ENCODE measurements at places on chromosomes 11 and 22.

GRCh38 chr11:26676641-26677040, 45.2 kb downstream of the SLC5A12 start:
- no peak for DNase-seq

GRCh38 chr22:19179497-19180048, 1.0 kb upstream of the SLC25A1 start:
- DNase-seq, result peak; percentile 84

GRCh38 chr22:41927813-41928212, 1.2 kb upstream of the TNFRSF13C start:
- DNase-seq, result no peak

DNA sequence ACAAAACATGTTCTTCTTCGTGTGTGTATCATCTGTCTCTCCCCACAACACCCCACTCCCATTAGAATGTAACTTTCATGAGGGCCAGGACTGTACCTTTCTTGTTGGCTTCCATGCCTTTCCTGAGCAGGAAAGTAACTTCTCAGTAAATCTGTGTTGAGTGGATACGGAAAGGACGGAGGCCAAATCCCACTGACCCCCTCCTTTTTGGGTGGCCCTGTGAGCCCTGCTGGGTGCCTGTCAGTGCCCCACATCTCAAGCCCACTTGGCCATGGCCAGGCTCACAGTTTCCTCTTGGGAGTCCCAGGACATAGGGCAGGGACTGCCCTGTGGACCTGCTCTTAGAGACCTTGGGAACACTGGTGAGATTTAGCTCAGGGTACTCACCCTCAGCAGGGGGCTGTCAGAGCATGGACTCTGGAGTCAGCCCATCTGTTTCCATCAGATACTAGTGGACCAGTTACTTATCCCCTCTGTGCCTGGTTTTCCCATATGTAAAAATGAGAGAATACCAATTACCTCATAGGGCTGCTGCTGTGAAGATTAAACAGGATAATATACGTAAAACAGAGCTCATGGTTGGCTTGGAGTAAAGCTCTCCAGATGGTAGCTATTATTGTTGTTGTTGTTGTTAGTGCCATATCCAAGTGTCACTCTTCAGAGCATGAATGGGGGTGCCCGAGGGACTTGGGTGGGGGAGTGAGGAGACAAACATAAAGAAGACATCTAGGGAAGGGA, 1.0 kb upstream of the C11orf96 start:
- peak; percentile 7 for DNase-seq

DNA sequence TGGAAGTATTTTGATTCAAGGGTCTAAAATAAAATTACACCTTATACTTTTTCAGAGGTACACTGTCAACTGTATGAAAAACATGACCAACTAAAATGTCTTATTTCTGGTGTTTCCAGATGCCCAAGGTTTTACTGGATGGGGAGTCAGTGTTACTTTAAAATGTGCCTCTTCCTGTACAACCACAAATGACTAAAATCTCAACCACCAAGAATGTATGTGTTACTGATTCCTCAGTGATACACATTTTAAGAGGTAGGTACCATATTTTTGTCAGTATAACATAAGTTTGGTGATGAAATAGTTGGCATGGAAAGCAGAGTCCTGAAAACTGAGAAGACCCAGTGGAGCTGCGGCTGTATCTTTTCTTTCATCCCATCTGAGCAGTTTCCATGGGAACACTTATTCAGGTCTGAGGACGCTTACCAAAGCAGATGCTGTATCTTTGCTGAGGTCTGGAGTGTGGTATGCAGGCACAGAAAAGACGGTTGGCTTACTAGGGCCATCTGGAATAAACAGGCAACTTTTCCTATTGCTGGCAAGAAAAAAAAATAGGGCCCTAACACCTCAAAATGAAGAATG, 21.2 kb upstream of the TP53AIP1 start:
- no peak for DNase-seq

- no peak for DNase-seq
Measured at GRCh38 chr11:130606781-130607511, 158.5 kb downstream of the ADAMTS15 start.

DNA sequence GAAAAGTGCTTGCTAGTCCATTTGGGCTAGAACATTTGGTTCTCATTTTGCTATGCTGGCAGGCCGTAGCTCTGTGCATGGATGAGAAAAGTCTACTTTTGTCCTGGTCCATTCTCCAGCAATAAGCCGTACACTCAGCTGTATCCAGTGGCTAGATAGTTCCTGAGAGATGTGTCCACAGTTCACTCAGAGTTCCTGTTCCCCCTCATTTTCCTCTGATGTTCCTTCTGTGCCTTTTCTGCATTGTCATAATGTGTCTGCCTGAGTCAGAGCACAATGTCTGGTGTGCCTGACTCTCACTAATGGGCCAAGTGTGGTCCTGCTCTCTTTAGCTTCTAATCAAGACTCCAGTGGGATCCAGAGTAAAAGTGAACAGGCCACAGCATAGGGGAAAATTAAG, 215.7 kb upstream of the CTSC start:
- no peak for DNase-seq

- no peak for DNase-seq
Measured at GRCh38 chr22:47486569-47487312, 724.3 kb downstream of the TBC1D22A start.

DNA sequence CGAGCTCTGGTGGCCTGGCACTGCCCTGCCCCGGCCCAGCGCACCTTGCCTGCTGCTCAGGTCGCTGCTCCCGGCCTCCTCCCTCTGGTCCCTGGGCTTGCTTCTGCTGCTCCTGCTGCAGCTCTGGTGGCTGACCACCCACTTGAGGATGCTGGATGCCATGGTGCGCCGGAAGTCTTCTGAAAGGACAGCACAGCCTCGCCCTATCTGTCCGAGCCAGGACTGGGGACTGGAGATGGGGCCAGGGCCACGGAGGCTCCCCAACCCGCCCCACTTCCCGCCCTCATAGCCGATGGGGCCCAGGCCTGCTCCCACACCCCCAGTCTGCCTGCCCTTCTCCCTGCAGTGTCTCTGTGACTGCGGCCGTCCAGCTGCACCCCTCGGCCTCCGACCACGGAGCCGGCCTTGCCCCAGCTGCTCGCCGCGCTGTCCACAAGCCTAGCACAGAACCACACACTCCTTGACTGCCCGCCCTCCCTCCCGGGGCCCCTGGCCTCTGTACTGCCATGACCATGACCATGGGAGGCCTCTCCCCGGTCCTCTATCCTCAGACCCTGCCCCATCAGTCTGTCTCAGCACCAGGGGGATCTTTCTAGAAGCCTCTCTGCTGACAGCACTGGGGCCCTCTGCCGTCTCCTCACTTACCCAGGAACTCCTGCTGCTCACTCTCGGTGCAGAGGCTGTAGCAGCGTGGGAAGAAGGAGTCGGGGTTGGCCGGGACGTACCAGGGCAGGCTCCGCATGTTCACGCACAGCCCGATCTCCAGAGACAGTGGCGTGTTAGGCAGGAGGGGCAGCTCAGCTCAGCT, 12.7 kb downstream of the TTLL8 start:
- DNase-seq, result no peak

GRCh38 chr22:36759481-36760159, 16.3 kb downstream of the IFT27 start:
- no peak for DNase-seq

DNA sequence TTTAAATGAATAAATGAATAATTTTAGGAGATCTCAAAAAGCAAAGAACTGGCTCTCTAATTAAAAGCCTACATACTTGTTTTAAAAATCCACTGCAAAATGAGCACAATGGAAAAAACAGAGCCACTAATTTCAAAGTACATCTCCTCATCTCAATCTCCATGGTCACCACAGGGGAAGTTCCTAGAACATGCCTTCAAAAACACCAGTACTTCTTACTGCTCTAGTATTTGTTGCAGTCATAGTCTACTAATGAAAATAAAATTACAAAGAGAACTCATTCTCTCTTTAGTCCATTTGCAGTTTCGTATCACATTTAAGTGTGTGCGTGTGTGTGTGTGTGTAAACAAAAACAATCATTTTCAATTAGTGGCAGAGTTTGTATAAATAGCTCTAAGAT, 54.0 kb downstream of the PIK3C2A start:
- no peak for DNase-seq

GRCh38 chr11:67266449-67267187, at the start of gene GRK2:
Gene GRK2, plus strand, starts transcription at chr11:67266473. Its CDS starts 227 bp downstream, at chr11:67266700.
- peak; percentile 63 for DNase-seq

DNA sequence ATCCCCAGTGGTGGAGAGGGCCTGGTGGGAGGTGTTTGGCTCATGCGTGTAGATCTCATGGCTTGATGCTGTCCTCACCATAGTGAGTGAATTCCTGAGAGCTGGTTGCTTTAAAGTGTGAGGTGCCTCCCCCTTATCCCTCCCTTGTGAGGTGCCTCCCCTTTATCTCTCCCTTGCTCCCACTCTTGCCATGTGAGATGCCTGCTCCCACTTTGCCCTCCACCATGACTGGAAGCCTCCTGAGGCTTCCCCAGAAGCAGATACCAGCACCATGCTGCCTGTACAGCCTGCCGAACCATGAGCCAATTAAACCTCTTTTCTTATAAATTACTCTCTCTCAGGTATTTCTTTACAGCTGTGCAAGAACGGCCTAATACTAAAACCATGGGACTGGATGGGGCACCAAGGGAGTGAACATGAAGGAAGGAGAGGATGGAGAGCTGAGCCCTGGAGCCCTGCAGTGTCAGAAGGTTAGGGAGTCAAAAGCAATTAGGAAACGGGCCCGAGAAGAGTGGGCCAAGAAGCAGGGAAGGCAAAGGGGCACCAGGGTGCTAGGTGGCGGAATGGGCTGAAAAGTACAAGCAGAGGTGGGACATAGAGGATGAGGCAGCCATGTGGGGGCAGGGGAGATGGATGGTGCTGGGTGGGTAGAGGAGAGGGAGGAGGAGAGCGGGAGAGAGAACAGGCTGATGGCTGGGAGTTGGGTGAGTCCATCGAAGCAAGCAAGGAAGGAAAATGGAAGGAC, 9.4 kb downstream of the IFITM10 start:
- DNase-seq, result no peak

GRCh38 chr11:78038697-78039313, 15.7 kb upstream of the KCTD14 start:
- DNase-seq, result no peak

GRCh38 chr11:7480113-7480512, 5.2 kb upstream of the OLFML1 start:
- no peak for DNase-seq

- DNase-seq, result no peak
Measured at GRCh38 chr22:27416511-27417420, 384.8 kb downstream of the MN1 start.

- no peak for DNase-seq
Measured at GRCh38 chr22:27476318-27476717, 325.2 kb downstream of the MN1 start.

DNA sequence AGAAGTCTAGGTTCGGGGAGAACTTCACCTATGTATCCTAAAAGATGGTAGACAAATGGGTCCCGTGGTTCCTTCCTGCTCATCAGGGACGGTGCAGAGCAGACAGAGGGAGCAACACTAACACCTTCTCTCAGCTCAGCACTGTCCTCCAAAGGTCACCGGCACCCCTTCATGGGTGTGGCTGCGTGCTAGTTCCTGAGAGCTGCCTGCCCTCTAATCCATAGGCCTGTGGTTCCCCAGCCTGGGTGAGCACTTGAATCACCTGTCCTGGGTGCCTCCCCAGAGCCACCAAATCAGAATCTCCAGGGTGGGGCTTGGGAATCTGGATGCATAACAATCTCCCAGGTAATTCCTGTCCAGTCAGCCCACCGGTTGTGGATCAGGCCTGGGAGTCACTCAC, 113.9 kb upstream of the TMEM45B start:
- no peak for DNase-seq

GRCh38 chr11:119479685-119480275, 56.8 kb upstream of the THY1 start:
- DNase-seq, result no peak

- no peak for DNase-seq
Measured at GRCh38 chr11:38345286-38345685, 1747.2 kb upstream of the RAG2 start.

DNA sequence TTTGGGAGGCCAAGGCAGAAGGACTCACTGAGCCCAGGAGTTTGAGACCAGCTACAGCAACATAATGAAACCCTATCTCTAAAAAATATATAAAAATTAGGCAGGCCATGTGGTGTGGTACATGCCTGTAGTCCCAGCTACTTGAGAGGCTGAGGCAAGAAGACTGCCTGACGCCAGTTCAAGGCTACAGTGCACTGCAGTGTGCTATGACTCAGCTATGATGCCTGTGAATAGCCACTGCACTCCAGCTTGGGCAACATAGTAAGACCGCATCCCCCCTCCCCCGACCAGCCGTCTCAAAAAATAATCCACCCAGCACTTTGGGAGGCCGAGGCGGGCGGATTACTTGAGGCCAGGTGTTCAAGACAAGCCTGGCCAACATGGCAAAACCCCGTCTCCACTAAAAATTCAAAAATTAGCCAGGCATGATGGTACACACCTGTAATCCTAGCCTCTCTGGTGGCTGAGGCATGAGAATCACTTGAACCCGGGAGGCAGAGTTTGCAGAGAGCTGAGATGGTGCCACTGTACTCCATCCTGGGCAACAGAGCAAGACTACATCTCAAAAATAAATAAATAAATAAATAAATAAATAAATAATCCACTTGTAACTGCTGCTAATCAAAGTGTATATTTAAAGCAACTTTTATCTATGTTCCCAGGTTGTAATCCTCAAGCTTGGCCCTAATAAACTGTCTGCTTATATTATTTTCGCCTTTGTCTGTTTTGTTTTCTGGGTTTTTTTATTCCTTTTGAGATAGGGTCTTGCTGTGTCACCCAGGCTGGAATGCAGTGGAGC, 7.8 kb downstream of the HPS5 start:
- DNase-seq, result no peak

GRCh38 chr11:118663902-118664301, 15.5 kb downstream of the TREH start:
- DNase-seq, result no peak

DNA sequence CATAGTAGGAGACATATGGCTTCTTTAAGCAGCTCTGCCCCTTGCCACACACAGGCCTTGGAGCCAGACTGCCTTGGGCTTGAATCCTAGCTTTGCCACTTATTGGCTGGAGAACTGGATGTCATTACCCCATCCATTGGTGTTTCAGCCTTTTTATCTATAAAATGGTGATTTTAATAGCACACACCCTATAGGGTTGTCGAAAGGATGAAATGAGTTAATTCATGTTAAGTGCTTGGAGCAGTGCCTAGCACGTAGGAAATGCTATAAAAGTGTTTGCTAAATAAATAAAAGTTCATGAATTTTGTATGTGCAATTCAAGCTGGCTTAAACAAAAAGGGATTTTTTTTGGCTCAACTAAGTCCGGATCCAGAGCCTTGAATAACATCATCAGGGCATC, 120.7 kb downstream of the TIMP3 start:
- no peak for DNase-seq

- DNase-seq, result no peak
Measured at GRCh38 chr11:63521896-63522295, 14.7 kb upstream of the PLAAT4 start.

GRCh38 chr11:121328176-121328966, 35.8 kb downstream of the SC5D start:
- DNase-seq, result no peak

Data from GM10248 (cell line).